ENCODE measurements at places on chromosomes 11 and 22.

- no peak for DNase-seq
Measured at GRCh38 chr11:85759915-85760314, 51.0 kb downstream of the SYTL2 start.

DNA sequence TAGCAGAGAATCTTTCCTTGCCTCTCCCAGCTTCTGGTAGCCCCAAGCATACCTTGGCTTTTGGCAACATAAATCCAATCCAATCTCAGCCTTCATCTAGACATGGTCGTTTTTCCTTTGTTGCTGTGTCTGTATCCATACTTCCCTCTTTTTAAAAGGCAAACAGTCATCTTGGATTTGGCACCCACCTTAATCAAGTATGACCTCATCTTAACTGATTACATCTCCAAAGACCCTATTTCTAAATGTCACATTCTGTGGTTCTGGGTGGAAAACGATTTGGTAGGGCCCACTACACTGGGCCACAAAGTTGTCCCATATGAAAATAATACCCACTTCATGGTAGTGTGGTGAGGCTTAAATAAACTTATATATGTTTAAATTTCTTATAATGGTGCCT lies 852 bp downstream of the BUD13 start:
- no peak for DNase-seq

- no peak for DNase-seq
Measured at GRCh38 chr11:109584001-109584972, 162.3 kb downstream of the C11orf87 start.

GRCh38 chr22:17242641-17243040 lies 23.4 kb upstream of the ADA2 start:
- no peak for DNase-seq

DNA sequence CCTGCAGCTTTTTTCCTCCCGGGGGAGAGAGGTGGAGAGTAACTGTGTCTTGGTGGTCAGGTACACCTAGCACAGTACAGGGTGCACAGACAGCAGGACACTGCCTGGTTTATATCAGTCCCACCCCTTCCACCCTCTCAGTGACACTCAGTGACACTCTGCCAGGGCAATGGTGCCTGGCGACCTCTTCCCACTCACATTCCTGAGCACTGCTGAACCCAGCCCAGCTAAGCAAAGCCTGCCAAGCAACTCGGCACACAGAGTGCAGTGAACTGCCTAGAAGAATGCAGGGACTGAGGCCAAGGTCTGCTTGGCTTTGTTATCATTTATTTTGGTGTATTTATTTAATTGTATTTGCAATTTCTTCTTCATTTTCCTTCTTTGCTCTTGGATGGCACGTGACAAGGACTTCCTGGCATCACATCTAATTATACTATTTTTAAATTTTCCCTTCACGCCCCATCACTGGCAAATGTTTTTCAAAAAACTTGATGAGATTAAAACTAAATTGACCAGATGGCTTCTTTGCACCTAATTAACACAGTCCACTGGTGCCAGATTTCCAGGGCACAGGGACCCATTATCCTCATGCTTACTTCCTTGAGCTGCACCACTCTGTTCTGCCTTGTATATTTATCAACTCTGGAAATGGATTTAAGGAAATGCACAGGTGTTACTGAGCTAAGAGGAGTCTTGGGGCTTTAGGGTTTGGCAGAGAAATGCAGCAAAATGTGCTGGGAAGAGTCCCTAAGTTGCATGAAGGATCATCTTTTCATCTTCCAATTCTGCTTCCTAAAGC lies 205.6 kb downstream of the ADAMTS15 start:
- DNase-seq = no peak

- DNase-seq = no peak
Measured at GRCh38 chr11:76033699-76034098, 172.6 kb downstream of the WNT11 start.

- no peak for DNase-seq
Measured at GRCh38 chr11:65298131-65298535, 16.5 kb upstream of the CDC42EP2 start.

DNA sequence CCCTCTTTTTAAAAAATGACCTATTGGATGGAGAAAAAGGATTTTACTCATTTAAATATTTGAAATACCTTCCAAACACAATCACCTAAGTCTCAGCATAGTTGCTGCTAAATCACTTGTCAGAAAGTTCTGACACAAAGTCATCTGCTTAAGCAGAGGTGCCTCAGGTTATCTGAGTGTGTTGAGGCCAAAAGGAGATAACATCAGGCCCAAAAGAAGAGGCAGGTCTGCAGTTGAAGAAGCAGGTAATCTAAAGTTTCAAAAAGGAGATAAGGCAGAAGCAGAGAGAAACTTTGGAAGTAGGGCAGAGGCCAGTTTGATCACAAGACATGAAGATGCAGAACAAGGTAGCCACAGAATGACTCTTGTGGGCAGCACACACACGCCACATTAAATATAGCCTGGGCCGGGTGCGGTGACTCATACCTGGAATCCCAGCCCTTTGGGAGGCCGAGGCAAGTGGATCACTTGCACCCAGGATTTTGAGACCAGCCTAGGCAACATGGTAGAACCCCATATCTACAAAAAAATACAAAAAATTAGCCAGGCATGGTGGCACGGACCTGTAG lies 175.7 kb upstream of the API5 start:
- DNase-seq = no peak
